ENCODE measurements at places on chromosomes 2 and 18.

- DNase-seq = no peak
Observed at GRCh38 chr2:88808652-88809051, 117.2 kb downstream of the RPIA start.

GRCh38 chr2:99079226-99079625 is 62.3 kb upstream of the C2orf15 start:
- no peak for DNase-seq

- DNase-seq = no peak
Observed at GRCh38 chr2:175926272-175926671, 75.8 kb downstream of the LNPK start.

DNA sequence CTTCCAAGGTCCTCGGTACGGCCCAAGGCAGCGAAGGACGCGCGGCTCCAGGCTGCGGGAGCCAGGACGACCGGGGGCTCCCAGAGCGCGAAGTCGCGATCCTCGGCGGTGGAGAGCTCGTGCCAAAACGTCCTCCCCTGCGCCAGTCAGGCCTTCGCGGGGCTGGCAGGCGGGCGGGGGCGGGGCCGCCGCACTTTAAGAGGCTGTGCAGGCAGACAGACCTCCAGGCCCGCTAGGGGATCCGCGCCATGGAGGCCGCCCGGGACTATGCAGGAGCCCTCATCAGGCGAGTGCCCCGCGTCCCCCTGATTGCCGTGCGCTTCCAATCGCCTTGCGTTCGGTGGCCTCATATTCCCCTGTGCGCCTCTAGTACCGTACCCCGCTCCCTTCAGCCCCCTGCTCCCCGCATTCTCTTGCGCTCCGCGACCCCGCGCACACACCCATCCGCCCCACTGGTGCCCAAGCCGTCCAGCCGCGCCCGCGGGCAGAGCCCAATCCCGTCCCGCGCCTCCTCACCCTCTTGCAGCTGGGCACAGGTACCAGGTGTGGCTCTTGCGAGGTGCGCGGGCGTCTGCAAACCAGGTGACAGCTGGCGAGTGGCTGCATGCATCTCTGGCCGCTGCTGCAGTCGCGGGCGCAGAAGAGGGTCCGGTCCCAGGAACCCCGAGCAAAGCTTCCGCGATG is at the start of gene CIDEA:
TSS of gene CIDEA (plus strand) at position 226 of the 684 bp plus-strand sequence. CDS start at position 249, 23 bp downstream.
- DNase-seq = no peak

DNA sequence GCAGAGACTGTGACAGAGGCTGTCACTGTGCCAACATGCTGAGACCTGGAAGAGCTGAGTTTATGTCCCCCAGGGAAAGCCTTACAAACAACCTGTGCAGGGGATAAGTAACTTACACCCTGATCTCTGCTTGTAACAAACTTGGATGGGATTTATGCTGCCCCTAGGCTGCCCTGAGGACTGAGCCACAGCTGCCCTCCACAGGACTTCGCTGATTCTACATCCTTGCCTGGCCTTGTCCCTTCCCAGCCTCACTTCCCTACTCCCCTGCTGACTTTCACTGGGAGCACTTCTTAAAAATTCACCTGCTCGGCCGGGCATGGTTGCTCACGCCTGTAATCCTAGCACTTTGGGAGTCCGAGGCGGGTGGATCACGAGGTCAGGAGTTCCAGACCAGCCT is 45.9 kb upstream of the ASAP2 start:
- DNase-seq = no peak

All from activated naive CD8-positive, alpha-beta T cell treated with anti-CD3 and anti-CD28 coated beads, Interleukin-2, amount 10 ng/mL, durations not matched to agents 7 days and 5 days (primary cell).